ENCODE measurements at places on chromosomes 3 and 15.
A peak's percentile ranks its signal among the peaks of the same experiment; 100 is the strongest.

DNA sequence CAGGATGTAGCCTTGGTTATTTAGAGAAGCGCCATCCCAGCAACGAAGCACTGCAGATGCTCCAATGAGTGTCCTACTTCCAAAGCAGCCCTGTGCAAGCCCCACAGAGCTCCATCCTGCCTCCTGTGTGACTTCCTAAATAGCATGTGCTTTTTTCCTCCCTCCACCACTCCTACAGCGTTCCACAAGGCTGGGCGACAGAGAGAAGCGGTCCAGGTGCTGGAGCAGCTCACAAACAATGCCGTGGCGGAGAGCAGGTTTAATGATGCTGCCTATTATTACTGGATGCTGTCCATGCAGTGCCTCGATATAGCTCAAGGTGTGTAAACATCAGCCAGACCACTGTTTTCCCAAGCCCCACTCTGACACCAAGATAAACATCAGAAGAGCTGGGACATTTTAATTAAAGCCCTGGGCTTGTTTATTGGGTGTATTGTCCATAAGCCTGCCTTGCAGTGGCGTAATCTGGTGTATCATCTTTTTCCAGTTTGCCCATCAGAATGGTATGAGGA, 22.2 kb upstream of the RHO start:
- DNase-seq: no peak

DNA sequence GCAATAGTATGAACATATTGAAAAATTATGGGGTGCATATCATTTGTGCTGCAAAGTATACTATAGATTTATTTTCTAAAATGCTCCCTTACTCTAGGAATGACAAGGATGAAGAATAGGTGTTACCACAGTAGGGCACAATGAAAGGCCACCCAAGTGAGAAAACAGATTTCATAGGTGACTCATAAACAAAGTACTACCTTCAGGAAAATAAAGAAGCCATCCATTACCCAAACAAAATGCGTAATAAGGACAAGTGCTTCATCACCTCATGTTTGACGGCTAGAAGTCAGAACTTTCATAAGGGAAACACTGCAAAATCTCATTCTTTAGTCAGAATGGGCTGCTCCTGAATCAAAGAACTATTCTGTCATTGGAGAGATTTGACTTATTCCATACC, 116.6 kb downstream of the MFSD1 start:
- no peak for DNase-seq

DNA sequence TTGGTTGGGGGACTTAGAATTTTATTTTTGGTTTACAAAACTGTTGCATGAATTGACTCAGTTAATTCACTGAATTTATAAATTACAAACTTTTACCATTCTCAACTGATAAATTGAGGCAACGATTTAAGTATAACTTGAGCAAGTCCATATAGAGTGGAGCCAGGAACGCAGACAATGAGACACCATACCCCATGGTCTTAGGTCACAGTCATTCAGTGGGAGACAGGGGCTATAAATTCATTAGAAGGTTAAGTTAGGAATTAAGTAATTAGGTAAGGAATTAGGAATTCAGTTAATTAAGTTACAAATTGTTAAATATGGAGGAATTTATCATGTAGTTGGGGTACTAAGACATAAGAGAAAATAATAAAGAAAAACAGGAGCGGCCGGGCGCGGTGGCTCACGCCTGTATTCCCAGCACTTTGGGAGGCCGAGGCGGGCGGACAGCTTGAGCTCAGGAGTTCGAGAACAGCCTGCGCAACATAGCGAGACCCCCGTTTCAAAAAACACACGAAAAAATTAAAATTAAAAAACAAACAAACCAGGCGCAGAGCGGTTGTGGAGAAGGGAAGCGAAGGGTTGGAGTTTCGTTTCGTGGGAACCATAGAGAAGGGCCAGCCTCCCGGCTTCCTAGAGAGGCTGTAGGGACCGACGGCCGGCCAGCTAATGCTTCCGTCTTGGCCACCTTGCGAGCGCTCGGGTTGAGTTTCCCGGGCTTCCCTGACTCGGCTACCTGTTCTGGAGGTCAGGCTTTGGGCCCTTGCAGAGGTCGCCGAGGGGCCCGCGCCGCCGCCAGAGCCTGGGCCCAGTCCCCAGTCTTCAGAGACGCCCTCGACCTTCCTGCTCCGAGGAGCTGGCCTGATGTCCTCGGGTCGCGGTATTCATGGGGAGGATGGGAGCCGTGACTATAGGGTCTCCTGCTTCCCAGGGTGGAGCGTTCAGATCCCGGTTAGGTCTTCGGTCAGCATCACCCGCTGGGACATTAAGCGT, at the start of gene ZNF619:
Gene ZNF619, plus strand, starts transcription at position 645 of the 993 bp plus-strand sequence. CDS start 858 bp downstream, outside the sequence.
- DNase-seq: peak; percentile 75

- no peak for DNase-seq
Observed at GRCh38 chr15:100202309-100202960, 139.3 kb downstream of the ADAMTS17 start.

- DNase-seq: peak; percentile 80
Observed at GRCh38 chr15:44435893-44436667, 8.7 kb downstream of the CTDSPL2 start.

DNA sequence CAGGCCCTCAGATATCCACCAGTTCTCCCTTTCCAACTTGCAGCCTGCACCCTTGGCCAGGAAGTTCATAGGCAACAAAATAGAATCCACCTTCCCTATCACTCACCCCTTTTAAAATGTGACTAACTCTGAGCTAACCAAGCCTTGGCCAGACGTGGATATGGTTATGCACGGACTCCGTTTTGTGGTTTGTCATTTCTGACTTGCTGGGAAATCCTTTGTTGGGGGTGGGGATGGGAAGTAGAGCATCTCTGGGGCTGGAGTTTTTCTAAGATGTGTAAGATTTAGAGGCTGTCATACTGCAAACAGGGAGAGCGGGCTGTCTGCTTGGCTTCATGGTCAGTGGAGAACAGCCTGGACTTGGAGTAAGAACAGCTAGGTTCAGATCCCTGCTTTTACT, 62.6 kb downstream of the SMAD3 start:
- DNase-seq: peak; percentile 93

- DNase-seq: no peak
Observed at GRCh38 chr15:77071305-77072223, 655 bp upstream of the TSPAN3 start.

- DNase-seq: peak; percentile 20
Observed at GRCh38 chr3:175426805-175427204, 567.7 kb downstream of the NAALADL2 start.

- peak; percentile 94 for DNase-seq
Observed at GRCh38 chr3:69085833-69086722, 1.3 kb downstream of the ARL6IP5 start.

DNA sequence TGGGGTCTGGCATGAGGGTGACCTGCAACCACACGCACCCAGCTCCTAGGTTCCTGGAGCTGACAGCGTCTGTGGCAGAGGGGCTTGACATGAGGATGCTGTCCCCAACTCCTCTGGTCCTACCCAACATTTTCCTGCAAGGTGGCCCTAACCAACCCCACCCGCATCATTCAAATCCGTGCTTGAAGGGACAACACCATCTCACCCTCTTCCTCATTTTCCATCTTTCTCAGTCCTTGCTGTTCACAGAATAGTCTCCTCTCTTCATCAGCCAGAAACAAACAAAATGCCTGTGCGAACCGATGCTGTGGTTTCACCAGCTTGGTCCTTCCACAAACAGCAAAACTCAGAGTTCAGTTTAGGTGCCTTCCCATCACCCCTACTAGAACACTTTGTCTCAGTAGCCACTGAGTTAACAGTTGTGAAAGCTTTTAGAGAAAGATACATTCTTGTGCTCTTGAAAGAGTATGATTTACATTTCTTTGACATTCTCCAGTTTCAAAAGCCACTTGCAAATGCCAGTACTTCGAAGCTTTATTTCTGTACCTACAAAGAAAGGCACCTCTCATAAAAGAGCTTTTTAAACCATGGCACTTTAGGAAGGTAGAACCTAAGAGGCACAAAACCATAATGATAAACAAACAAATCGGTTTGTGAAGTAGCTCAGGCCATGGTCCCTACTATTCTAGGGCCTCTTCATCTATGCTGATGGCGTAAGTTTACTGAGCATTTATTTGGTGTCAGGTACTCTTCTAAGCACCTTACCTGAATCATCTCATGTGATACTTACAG, 360.1 kb downstream of the SHQ1 start:
- DNase-seq: no peak

DNA sequence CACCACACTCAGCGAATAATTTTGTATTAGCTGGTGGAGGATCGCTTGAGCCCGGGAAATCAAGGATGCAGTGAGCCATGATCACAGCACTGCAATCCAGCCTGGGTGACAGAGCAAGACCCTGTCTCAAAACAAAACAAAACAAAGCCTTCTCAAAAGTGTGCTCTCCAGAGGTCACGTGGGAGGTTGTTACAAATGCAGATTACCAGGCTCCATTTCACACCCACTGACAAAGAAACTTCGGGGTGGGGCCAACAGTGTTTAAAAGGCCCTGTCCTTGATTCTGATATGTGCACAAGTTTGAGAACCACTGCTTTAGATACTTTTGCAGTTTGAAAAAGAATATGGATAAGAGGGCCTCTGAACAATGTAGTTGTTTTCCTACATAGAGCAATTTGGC, 80.5 kb downstream of the UBE2E2 start:
- DNase-seq: no peak

DNA sequence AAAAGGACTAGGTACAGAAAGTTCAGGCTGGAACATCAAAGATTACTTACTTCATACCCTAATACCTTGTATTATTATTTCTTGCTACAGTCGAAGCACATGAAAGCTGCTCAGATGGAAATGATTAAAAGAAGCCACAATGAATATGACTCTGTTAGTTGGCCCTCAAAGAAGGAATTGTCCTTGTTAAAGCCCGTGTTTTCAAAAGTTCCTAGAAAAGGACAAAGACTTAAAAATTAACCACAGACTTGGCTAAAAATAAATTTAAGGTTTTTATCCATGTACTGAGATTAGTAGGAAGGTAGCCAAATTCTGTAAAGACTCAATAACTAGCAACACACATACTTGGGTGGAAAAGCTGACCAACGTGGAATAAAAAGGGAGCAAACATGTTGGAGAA, 251.0 kb upstream of the RARB start:
- DNase-seq: no peak

DNA sequence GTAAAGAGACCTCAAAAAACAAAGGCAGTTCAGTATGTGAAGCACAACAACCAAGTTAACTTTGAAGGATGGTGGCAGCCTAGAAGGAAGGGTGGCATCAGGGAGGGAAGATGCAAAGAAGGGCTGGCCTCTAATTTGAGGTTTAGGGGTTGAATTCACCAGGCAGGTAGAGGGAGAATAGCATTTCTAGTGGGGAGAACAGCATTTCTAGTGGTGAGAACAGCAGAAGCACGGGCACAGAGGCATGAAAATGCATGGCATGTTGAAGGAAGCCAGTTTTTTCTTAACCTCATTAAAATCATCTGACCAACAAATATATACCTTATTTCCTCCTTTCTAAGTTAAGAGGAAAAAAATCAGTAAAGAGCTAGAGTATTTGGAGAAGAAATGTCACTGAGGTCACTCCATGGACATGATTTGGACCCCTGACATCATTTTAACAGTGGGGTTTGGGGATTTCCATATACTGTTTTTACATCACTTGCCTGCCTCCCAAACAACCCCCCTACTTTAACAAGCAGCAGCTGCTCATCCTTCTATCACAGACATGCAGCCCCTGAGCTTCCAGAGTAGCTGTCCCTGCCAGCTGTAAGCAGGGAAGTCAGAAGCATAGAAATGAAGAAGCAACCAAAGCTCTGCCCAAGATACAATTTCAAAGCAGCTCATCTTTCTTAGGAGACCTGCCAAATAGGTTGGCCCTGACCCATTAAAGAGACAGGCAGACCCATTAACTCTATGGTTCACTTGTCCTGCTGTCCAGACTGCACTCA, 2.4 kb upstream of the POPDC2 start:
- no peak for DNase-seq

GRCh38 chr3:187695449-187695848, 6.9 kb downstream of the RTP2 start:
- DNase-seq: no peak

DNA sequence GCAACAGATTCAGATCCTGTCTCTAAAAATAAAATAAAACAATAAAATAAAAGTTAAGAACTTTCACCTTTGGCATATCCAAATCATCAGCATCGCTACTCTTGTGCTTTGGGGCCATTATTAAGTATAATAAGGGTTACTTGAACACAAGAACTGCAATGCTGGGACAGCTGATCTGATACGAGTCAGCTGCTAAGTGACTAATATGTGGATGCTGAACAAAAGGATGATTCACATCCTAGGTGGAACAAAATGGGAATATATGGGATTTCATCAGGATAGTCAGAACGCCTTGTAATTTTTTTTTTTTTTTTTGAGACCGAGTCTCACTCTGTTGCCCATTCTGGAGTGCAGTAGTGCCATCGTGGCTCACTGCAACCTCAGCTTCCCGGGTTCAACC, 29.7 kb downstream of the BUB1B start:
- DNase-seq: peak; percentile 90

- no peak for DNase-seq
Observed at GRCh38 chr3:135100366-135100765, 305.3 kb downstream of the EPHB1 start.

DNA sequence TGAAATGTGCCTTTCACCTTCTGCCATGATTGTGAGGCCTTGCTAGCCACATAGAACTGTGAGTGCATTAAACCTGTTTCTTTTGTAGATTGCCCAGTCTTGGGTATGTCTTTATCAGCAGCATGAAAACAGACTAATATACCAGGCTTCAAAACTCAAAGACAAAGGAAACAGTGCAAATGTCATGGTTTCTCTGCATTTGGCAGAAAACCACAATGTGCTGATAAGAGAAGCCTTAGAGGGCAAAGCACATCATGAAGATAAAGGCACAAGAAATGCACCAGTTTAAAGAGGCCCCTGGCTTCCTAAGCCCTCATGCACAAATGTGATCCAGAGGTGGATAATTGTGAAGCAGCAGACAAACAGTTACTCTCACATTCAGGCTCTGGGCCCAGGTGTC, 259.2 kb downstream of the CPNE4 start:
- DNase-seq: no peak

GRCh38 chr15:99435113-99435695, 130.6 kb upstream of the MEF2A start:
- no peak for DNase-seq

GRCh38 chr15:64905119-64905831, 6.4 kb upstream of the ANKDD1A start:
- DNase-seq: no peak

- no peak for DNase-seq
Observed at GRCh38 chr3:82130046-82130445, 368.6 kb upstream of the GBE1 start.

- no peak for DNase-seq
Observed at GRCh38 chr3:48151807-48152427, 36.3 kb downstream of the CDC25A start.

- DNase-seq: peak; percentile 47
Observed at GRCh38 chr3:10983219-10983916, 9.2 kb upstream of the SLC6A1 start.

Data from RKO (cell line).